ENCODE measurements at places on chromosomes 1 and 21.

GRCh38 chr1:212196355-212196754 lies 88.9 kb upstream of the PPP2R5A start:
- no peak for DNase-seq

- DNase-seq, result no peak
Observed at GRCh38 chr1:10473145-10473765, 926 bp upstream of the DFFA start.

- DNase-seq, result peak; percentile 58
Observed at GRCh38 chr21:15754640-15755039, 24.9 kb downstream of the USP25 start.

- DNase-seq, result no peak
Observed at GRCh38 chr1:87979079-87979478, 650.4 kb downstream of the LMO4 start.

GRCh38 chr1:92964998-92965397 lies 3.7 kb upstream of the DIPK1A start:
- DNase-seq, result no peak

DNA sequence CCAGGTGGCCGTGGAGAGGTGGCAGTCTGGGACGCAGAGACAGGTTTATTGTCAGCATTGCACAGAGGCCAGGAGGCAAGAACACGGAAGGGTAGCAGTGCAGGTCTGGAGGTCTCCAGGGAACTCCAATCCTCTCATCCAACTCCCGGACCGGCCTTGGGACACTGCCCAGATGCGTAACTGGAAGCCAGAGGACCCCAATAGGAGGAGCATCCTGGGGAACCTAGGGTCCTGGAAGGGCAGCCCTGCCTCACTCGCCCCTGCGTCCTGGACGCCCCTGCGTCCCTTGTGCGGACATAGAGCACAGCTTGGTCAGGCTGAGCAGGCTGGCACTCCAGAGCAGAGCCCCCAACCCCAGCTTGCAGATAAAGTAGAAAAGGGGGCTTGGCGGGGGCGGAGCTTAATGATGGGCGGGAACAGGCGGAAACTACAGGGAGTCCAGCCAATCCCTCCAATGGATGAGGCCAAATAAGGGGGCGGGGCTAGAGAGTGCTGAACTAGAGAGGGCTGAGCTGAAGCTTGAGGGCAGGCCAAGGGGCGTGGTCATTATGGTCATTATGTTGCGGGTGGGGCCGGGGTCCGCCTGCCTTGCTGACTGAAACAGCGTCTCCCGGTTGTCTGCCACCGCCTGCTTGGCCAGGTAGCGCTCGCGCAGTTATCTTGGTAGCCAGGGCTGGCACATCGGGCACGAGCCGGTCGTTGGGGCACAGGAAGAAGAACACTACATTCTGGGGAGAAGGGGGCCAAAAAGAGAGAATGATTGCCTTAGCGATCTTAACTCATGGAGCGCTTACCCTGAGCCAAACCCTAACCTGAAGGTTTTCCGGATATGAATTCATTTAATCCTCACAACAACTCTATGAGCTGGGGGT lies 3.7 kb upstream of the ARHGEF19 start:
- peak; percentile 62 for DNase-seq

- no peak for DNase-seq
Observed at GRCh38 chr1:243415663-243416408, 160.0 kb downstream of the SDCCAG8 start.

- DNase-seq, result no peak
Observed at GRCh38 chr1:89100412-89100811, 25.5 kb downstream of the GBP2 start.

GRCh38 chr1:235060607-235061470 lies 67.8 kb downstream of the TOMM20 start:
- no peak for DNase-seq

- no peak for DNase-seq
Observed at GRCh38 chr1:214389734-214390133, 108.8 kb downstream of the SMYD2 start.

DNA sequence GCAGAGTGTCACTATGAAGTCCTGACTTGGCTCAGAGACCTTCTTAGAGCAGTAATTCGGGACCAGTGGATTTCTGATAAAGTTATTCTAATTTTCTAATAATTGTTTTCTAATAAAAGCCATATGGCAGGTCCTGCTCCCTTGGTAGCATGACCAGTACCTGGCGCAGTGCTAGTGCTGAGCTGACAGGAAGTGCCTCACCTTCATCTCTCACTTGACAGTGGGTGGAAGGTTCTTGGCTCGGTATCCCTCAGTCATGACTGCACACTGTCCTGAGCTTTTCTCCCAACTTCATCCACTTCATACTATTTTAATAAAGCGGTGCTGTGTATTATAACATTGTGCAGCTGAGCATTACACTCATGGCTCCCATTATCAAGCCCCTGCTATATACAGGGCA lies 14.1 kb downstream of the VANGL1 start:
- DNase-seq, result no peak

DNA sequence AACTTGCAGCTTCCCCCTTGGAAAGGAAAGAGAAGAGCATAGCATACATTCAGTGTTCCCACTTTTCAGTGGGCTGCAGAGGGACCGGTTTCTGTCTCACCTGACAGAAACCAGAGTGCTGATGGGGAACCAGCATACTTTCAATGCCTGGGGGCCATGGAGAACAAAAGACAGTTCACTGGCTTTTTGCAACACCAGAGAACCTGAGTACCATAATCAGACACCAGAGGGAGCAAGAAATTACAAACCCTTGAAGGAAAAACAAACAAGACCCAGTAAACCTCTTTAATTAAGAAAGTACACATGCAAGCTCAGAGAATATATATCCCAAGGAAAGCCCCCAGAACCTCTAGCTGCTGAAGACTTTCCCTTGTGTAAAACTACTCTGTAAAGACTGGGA lies 51.1 kb downstream of the CSMD2 start:
- DNase-seq, result no peak

DNA sequence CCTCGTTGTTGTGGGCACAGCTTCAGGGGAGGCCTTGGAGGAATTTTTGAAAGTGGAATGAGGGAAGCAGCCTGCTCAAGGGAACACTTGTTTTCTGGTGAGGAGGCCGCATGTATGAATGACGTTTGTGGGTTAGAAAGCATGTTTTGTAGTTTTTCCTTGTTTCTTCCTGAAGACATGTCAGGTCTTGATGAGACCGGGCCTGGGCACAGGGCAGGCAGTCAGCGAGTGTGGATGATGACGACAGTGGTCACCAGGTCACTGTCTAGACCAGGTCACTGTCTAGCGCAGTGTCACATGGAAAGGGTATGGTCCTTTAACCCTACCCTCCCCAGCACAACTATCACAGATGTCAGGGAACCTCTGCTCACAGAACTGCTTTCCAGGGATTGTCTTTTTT lies 7.3 kb downstream of the PSEN2 start:
- no peak for DNase-seq

DNA sequence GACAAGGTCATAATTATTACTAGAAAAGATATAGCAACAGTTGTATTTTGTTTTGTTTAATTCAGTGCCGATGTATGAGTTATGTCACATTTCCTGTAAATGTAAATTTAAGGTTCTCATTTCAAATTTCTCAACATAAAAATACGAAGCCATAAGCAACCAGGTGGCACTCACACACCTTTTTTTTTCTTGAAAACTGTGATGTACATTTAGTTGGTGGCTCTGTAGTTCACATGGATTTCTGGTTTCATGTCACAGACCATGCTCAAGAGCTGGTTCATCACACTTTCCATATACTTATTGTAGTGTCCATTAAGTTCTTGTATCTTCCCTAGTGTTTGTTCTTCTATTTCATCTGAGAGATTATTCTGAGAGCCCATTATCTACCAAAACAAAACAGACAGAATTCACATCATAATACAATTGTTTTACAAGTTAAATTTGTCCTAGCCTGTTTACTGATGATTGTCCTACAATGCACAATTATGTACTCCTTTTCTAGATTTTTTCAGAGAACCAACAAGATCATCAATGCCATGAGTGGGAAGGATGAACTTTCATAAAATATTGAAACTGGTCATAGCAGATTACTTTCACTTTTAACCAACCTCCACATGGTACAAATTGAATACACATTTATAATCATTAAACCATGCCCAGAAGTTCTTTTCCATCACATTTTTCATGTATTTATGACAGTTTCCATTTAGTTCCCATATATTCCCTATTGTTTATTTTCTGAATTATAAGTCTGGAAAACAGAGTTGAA lies 17.1 kb downstream of the ATP6V1G3 start:
- DNase-seq, result no peak

DNA sequence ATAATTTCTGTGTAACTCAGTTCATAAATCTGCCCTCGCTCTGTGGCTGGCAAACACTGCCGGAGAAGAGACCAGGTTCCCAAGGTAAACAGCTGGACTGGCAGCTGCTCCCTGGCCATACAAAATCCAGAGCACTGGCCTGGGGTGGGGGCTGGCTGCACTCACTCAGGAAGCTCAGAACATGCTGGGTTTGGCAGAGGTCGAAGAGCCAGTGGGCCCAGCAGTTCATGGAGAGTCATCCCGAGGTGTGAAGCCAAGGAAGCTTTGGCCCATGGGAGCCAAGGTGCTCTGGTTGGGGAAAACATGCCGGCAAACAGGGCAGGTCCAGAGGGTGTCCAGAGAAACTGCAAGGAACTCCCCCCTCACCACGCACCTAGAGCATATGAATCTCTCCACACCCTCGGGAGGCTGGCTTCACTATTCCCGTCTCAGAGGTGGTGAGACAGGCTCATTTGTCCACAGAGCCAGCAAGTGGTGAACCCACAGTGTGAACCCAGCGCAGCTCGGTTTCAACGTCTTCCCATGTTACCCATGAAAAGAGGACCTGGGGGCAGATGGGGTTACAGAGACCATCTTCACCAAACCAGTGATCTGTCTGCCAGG lies 102.4 kb downstream of the DMRTB1 start:
- no peak for DNase-seq

GRCh38 chr21:33230545-33231324 lies 997 bp downstream of the IFNAR2 start:
- peak; percentile 40 for DNase-seq

DNA sequence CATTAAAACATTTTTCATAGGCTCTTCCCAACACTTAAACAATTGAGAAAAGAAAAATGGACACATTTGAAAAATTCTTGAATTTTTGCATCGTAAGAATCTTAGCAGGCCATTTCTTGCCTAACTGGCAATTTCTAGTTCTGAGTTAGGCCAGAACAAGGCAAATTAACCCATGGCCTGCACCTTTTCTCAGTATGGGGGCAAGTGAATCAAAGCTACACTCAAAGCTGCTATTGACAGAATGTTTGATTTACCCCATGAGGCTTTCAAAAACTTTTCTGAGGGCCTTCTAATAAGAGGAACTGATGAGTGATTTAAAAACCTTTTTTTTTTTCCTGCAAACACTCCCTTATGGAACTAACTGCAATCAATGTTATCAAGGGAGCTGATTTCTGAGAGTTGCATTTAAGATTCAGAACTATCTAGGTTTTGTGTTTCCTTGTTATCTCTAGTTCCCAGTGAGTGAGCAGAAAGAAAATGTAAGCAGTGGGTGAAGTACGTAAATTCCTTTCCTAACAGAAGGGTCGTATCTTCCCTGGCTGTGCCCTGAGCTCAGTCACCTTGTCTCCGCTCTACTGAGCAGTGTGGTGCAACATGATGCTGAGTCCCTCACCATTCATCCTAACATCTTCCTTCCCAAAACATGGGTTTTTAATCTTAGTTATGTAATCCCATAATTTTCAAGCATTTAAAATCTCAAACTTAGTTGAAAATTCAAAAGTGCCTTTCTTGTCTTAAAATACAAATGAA lies 353.7 kb downstream of the DPYD start:
- no peak for DNase-seq

DNA sequence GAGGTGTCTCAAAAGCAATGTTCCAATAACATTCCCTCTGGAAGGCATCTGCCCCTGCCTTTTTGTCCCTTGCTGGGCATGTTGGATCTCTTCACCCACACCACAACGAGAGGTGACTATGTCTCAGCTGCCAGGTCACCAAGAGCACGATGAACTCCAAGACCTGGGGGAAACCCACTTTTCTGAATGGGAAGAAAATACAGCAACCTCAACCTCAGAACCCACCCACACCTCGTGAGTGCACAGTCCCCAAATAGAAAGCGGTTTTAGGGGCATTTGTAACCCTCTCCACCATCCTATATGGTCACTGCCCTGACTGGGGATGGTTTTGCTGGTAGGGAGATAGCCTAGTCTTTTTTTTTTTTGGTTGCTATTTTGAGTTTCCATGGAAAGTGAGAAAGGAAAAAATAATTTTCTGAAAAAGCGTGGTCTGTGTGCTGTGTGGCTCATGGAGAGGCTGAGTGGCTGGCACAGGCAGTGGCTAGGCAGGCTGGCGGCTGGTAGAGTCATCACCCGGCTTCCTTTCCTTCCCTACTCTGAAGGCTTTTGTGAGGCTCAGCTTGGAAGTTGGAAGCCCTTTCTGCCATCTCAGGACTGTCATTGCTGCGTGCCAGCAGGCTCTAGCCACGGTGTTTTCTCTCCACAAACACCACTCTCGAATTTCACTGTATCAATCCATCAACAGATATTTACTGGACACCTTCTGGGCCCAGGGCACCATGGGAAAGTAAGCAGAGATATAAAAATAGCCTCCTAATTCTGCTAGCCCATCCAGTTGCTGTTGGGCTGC lies 15.8 kb downstream of the TSPAN2 start:
- DNase-seq, result no peak

GRCh38 chr1:234643850-234644134 lies 33.8 kb upstream of the IRF2BP2 start:
- DNase-seq, result no peak

- no peak for DNase-seq
Observed at GRCh38 chr1:78088015-78088414, 42.2 kb downstream of the GIPC2 start.

DNA sequence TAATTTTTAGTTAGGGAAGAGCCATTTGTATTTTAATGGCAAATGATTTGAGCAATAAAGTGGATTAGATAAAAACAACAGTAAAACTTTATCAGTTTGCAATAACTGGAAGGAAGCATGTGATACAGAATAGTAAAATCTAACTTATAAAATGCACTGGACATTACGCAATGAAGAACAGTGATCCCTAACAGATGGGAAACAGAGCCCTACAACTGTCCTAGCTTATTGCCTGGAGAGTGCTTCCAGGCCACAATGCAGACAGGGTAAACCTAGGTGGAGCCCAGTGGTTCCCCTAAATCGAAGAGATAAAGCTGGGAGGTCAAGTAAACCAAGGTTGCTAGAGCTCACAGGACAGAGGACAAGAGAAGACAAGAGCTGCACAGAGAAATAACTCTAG lies 7.0 kb downstream of the OMA1 start:
- no peak for DNase-seq

DNA sequence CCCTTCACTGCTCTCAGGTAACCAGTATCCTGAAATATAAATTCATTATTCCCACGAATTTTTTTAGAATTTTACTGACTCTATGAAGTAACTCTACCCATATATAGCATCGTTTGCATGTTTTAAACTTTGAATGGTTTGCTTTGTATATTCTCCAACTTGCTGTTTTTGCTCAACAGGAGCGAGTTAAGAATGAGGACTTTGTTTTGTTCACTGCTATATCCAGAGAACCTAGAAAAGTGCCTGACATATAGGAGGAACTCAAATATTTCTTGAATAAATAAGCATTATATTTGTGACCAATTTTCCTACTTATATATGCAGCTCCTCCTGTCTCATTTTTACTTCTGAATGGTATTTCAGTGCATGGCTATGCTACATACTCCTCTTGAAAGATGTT lies 43.4 kb downstream of the NUF2 start:
- DNase-seq, result no peak

- no peak for DNase-seq
Observed at GRCh38 chr1:225480825-225481434, 53.1 kb upstream of the LBR start.

- DNase-seq, result no peak
Observed at GRCh38 chr21:24222676-24223075, 1384.6 kb downstream of the MRPL39 start.

Measured in NCI-H226 (cell line).